ENCODE measurements at places on chromosomes 12 and 14.

DNA sequence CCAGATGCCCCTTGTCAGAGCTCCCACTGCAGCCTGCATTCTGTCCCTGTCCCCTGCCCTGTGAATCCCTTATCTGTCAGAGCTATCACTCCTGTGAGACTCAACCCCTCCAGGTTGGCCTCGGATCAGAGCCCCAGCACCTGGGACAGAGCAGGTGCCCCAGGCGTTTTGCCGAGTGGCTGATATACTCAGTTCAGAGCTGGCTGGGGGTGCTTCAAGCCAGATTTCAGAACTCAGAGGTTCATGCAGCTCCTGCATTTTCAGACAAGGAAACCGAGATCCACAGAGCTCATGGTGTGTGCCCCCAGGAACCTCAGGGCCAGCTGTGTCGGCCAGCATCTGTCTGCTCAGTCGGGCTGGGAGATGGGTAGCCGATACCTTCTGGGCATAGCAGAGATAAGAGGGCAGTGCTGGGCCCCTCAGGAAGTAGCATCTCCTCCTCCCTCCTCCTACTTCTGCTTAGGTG is 228.0 kb upstream of the RTL1 start:
- H3K4me3 ChIP-seq: no peak overlapping the region
- H3K27me3 ChIP-seq: peaks cover 29% of the 10 kb centered on the region
- peaks cover 21% of the 10 kb centered on the region for H3K4me1 ChIP-seq
- DNase-seq: no peak

DNA sequence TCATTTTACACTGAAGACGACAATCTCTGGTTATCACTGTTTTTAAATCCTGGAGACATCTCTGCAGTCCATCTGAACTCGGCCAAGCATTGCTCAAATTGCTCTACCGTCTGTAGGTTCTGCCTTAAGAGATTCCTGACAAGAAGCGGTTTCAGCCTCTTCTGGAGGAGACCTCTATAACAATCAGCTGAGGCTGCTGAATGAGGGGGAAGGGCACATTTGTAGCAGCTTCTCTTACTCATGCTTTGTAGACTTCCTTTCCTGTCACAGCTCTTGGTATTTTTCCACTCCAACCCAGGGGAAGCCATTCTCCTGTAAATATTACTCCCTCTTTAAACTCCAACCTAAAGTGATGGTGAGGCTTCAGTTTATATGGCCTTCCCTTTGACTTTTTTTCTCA is 3.0 kb downstream of the ARG2 start:
- H3K4me3 ChIP-seq: peak overlapping the region; percentile 4
- H3K27ac ChIP-seq: peak overlapping the region; percentile 81

DNA sequence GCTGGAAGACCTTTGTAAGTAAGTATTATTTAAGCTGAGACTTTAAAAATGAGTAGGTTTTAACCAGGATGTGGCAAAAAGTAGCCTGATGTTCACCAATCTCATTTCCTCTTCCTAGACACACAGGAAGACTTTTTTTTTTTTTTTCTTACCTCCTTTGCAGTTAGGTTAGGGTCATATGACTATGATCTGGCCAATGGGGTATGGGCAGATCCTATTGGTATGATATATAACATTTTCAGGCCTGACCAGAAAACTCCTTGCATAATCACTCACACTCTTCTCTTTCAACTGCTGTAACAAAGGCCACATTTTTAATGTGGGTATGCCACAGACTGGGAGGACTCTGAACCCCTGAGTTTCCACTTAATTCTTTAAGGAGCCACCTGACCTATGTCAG is 2.7 kb upstream of the RPS6KA5 start:
- no peak for DNase-seq
- H3K27ac ChIP-seq: no peak overlapping the region
- H3K27me3 ChIP-seq: peaks cover 5% of the 10 kb centered on the region
- peaks cover 4% of the 10 kb centered on the region for H3K4me1 ChIP-seq
- H3K36me3 ChIP-seq: no peaks in the 10 kb centered on the region

DNA sequence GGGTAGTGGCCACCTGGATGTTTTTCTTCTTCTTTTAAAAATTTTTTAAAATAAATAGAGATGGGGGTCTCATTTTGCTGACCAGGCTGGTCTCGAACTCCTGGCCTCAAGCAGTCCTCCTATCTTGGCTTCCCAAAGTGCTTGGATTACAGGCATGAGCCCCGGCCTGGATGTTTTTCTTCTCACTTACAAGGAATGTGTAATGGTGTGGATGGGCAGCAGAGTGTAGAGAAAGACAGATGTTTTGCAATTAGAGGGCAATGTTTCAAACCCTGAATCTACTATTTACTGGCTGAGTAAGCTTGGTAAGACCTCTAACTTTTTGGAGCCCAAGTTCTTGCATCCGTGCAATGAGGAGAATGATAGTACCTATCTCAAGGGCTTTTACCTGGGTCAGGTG is 48.1 kb downstream of the ADCK1 start:
- no peak overlapping the region for H3K27ac ChIP-seq
- no peak overlapping the region for H3K4me3 ChIP-seq
- no peaks in the 10 kb centered on the region for H3K36me3 ChIP-seq
- H3K27me3 ChIP-seq: no peaks in the 10 kb centered on the region

GRCh38 chr14:36439766-36440165 is 80.3 kb downstream of the NKX2-1 start:
- no peaks in the 10 kb centered on the region for H3K36me3 ChIP-seq
- H3K27ac ChIP-seq: no peak overlapping the region
- no peaks in the 10 kb centered on the region for H3K4me1 ChIP-seq
- H3K4me3 ChIP-seq: no peak overlapping the region
- no peak for DNase-seq

GRCh38 chr12:72368719-72369422 is 96.7 kb downstream of the TRHDE start:
- H3K4me3 ChIP-seq: no peak overlapping the region
- DNase-seq: no peak
- H3K36me3 ChIP-seq: no peaks in the 10 kb centered on the region

GRCh38 chr14:88518592-88519512 is 36.0 kb downstream of the PTPN21 start:
- H3K4me3 ChIP-seq: no peak overlapping the region
- DNase-seq: no peak
- H3K27ac ChIP-seq: peak overlapping the region; percentile 46
- peaks cover 44% of the 10 kb centered on the region for H3K4me1 ChIP-seq
- H3K27me3 ChIP-seq: no peaks in the 10 kb centered on the region
- H3K36me3 ChIP-seq: peaks cover 9% of the 10 kb centered on the region

DNA sequence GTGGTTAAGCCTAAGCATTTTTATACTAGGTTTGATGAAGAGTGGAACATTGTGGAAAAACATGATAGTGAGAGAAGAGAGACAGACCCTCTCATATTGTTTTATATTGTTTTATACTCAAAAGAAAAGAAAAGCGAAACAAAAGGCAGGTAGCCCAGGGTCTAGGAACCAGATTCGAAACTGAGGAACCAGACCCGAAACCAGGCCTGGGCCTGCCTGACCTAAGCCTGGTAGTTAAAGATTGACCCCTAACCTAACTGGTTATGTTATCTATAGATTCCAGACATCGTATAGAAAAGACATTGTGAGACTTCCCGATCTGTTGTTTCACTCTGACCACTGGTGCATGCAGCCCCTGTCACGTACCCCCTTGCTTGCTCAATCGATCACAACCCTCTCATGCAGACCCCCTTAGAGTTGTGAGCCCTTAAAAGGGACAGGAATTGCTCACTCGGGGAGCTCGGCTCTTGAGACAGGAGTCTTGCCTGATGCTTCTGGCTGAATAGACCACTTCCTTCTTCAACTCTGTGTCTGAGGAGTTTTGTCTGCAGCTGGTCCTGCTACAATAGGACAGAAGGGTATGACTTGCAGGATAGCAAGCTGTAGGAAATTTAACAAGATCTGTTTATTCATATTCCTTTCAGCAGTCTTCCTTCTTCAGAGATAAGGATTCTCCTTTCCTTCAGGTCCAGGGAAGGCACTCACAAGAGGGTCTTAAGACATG is 147.1 kb upstream of the PLEKHA5 start:
- no peaks in the 10 kb centered on the region for H3K27me3 ChIP-seq
- no peak overlapping the region for H3K4me3 ChIP-seq
- H3K27ac ChIP-seq: no peak overlapping the region
- no peak for DNase-seq

DNA sequence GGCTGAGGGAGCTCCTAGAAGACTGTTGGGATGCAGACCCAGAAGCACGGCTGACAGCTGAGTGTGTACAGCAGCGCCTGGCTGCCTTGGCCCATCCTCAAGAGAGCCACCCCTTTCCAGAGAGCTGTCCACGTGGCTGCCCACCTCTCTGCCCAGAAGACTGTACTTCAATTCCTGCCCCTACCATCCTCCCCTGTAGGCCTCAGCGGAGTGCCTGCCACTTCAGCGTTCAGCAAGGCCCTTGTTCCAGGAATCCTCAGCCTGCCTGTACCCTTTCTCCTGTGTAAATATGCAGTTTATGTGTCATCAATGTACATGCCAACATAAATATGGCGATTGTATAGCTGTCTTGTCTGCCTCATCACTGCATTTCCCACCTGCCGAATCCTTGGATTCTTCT is 7.5 kb downstream of the AMHR2 start:
- H3K4me3 ChIP-seq: no peak overlapping the region
- no peak for DNase-seq
- peaks cover 10% of the 10 kb centered on the region for H3K4me1 ChIP-seq
- no peaks in the 10 kb centered on the region for H3K27me3 ChIP-seq
- H3K36me3 ChIP-seq: no peaks in the 10 kb centered on the region
- no peak overlapping the region for H3K27ac ChIP-seq

GRCh38 chr12:47790676-47791350 is 17.8 kb downstream of the SLC48A1 start:
- H3K4me1 ChIP-seq: no peaks in the 10 kb centered on the region
- no peak overlapping the region for H3K4me3 ChIP-seq
- DNase-seq: no peak
- no peaks in the 10 kb centered on the region for H3K27me3 ChIP-seq
- no peak overlapping the region for H3K27ac ChIP-seq

- H3K4me3 ChIP-seq: peak overlapping the region; percentile 88
- H3K36me3 ChIP-seq: peaks cover 4% of the 10 kb centered on the region
- DNase-seq: no peak
- H3K27ac ChIP-seq: peak overlapping the region; percentile 84
- peaks cover 3% of the 10 kb centered on the region for H3K27me3 ChIP-seq
- peaks cover 26% of the 10 kb centered on the region for H3K4me1 ChIP-seq
Measured at GRCh38 chr12:107760207-107760808, 629 bp downstream of the PRDM4 start.

All from chondrocyte (in vitro differentiated cells).